AML-193 (cell line): ENCODE measurements at places on chromosomes 1 and 21.

DNA sequence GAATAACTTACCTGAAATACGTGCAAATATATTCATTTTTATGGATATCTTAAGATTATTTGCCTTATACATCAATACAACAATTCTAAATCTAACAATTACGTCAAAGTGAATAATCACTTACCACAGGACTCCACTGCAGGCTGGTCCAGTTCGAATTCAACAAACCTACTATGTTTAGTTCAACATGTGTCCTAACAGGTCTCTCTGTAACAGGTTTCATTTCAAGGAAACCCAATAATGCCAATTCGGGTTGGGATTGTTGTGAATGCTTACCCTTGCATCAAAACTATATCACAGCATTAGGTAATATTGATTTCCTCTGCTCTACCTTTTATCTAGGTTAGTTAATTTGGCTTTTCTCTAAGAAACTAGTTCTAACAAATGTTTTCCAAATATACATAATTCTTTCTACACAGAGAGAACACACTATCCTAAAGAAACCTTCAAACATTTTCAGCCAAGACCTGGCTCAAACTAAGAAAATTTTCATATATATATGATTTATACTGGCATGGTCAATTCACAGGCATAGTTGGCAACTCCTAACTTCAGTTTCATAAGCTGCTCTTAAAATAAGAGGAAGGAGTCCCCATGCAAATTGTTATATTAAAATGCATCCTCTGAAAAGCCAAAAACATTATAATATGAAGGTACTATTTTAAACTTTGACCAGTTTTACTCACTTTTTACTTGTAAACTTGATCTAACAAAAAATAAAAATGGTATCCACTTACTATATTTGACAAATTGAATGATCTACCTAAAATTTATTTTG, 4.5 kb downstream of the IVNS1ABP start:
- peak; percentile 16 for DNase-seq

DNA sequence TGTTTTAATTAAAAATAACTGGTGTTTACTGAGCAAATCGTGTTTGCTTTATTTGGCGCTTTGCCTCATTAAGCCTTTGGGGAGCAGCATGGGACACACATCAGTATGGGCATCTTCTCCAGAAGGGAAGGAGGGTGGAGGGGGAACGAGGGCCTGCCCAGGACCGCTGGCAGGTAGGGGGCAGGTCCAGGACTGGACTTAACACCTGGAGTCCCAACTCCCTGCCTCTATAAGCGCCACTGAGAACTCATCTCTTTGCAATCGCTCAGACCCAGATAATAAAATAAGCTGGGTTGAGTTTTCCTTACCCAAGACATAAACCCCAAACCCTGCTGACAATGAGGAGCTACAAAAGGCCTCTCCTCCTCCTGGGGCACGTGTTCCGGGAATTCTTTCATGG, 15.1 kb downstream of the ABCG1 start:
- no peak for DNase-seq

- DNase-seq, result no peak
Measured at GRCh38 chr1:84539972-84540371, 33.6 kb upstream of the GNG5 start.

- no peak for DNase-seq
Measured at GRCh38 chr1:236724506-236724905, 38.2 kb downstream of the ACTN2 start.

DNA sequence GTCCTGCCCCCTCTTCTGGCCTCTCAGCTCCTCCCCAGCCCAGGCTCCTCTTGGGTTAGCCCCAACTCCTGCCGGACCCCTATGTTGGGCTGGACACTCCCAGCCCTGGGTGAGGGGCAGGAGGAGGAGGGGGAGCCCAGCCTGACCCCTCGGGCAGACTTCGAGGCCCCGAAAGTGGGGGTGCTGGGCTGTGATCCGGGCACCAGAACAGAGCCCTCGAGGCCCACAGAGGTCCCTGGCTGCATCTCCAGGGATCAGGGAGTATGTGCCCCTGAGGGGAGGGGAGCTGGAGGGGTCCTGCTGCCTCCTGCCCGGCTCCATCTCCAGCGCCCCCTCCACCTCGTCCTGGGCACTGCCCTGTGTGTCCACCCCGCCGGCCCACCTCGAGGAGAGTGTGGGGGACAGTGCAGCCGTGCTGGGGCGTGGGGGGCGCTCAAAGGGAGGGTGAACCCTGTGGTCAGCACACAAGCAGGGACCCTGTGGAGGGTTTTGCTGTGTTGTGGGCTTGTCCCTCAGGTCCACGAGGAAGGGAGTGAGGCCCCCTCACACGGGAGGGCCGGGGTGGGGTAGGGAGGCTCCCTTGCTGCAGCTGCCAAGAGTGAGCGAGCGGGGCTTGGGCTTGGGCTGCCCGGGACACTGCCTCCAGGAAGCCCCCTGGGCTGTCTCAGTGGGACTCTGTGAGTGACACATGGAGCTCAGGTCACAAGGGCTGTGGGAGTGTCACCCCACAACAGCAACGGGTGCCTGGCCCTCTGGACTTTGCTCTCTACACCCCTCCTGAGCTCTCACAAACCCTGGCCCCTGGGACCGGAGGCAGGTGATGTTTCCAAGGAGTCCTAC, 54.4 kb downstream of the COL18A1 start:
- DNase-seq, result no peak

GRCh38 chr1:46673749-46674182, 2.1 kb downstream of the TEX38 start:
- no peak for DNase-seq

GRCh38 chr1:26126321-26127084, 14.9 kb downstream of the PDIK1L start:
- DNase-seq, result peak; percentile 99

- no peak for DNase-seq
Measured at GRCh38 chr1:18630511-18631495, at the start of gene PAX7. Gene PAX7 (plus strand): TSS chr1:18630846. CDS start chr1:18631604, 758 bp downstream.

- DNase-seq, result no peak
Measured at GRCh38 chr1:244137276-244137675, 86.2 kb downstream of the ZBTB18 start.

DNA sequence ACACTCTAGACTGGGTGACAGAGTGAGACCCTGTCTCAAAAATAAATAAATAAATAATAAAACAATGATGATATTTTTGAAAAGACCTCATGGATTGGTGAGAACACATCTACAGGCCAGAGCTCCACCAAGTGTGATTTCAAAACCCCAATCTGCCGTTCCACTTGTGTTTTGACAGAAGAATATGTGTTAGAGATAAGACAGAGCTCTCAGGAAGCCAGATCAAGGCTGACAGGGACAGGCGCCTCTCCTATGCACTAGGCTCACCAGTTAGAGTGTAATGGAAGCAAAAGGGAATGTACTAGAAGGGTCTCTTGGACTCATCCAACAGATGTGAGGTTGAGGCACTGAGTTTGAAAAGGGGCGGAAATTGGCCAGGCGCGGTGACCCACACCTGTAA, 110.7 kb upstream of the ERRFI1 start:
- DNase-seq, result no peak
